NCI-H1092 (cell line): ENCODE measurements at places on chromosomes 6 and 20.
A peak's percentile ranks its signal among the peaks of the same experiment; 100 is the strongest.

DNA sequence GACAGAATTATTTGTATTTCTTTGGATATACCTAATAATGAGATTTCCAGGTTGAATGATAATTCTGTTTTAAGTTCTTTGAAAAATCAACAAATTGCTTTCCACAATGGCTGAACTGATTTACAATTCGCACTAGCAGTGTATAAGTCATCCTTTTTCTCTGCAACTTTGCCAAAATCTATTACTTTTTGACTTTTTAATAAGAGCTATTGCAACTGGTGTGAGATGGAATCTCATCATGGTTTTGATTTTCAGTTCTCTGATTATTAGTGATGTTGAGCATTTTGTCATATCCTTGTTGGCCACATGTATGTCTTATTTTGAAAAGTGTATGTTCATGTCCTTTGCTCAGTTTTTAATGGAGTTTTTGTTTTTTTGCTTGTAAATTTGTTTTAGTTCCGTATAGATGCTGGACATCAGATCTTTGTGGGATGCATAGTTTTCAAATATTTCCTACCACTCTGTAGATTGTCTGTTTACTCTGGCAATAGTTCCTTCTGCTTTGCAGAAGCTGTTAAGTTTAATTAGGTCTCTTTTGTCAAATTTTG lies 409.8 kb upstream of the CITED2 start:
- DNase-seq, result no peak

GRCh38 chr20:50009521-50010454 lies 27.0 kb downstream of the SNAI1 start:
- DNase-seq, result no peak

- DNase-seq, result no peak
These were observed 207.9 kb downstream of the FUT9 start for GRCh38 chr6:96223695-96224094.

DNA sequence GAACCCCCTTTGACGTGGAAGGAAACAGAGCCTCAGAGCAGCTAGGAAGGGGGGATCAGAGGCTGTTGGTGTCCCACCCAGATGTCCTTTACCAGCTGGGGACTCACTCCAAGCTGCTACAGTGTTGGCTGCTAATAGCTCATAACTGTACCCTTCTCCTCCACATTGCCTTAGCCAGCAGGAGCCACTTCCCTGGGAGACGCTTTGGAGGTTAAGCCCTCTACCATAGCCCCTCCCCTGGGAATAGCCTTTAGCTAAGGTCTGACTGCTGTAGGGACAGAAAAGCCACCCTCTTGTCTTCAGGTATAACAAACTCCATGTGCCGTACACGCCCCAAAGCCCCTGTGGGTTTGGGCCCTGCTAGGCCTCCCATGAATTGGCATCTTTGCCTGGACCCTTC lies 238.6 kb downstream of the LRFN2 start:
- DNase-seq, result no peak

- DNase-seq, result no peak
These were observed 69.6 kb downstream of the PYGB start for GRCh38 chr20:25317351-25318075.

DNA sequence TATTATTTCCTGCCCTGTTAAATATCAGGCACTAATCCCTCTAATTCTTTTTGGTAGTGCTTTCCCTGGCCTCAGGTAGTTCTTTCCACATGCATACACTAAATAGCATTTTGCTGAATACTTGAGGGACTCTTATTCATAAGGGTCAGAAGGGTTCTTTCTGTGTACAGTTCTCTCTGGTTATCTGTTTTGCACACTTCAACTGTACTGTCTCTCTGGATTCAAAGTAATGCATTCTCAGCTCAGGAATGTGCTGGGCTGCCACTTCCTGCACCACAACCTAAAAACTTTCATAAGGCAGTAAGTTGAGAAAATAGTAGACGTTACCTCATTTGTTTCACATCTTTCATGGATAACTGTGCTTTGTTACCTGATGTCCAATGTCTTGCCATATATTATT lies 32.1 kb downstream of the C6orf141 start:
- DNase-seq, result no peak

GRCh38 chr20:35974256-35974655 lies 5.9 kb downstream of the CNBD2 start:
- no peak for DNase-seq

GRCh38 chr6:56840467-56841380 lies 114.2 kb upstream of the BEND6 start:
- DNase-seq, result no peak

GRCh38 chr20:15909995-15910394 lies 663.3 kb downstream of the KIF16B start:
- DNase-seq, result no peak

- DNase-seq, result no peak
These were observed 69.1 kb downstream of the FIG4 start for GRCh38 chr6:109760208-109760607.

DNA sequence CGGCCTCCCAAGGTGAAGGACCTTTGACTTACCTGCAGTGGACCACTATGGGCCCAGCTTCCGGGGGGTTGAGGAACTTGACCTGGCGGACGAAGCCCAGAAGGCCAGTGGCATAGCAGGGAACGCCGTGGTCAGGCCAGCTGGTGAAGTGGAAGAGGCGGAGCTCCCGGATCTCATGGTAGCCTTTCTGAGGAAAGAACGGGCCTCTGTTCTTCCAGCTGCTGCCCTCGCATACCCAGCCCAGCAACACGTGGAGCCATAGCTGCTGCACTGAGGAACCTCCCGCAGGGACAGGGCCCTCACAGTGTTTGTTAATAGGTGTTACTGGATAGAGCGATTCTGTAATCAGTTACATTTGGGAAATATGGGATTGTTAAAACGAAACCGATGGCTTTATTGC lies 492.1 kb upstream of the CHD6 start:
- no peak for DNase-seq

- DNase-seq, result no peak
These were observed 76.2 kb downstream of the ISM1 start for GRCh38 chr20:13297147-13297899.

DNA sequence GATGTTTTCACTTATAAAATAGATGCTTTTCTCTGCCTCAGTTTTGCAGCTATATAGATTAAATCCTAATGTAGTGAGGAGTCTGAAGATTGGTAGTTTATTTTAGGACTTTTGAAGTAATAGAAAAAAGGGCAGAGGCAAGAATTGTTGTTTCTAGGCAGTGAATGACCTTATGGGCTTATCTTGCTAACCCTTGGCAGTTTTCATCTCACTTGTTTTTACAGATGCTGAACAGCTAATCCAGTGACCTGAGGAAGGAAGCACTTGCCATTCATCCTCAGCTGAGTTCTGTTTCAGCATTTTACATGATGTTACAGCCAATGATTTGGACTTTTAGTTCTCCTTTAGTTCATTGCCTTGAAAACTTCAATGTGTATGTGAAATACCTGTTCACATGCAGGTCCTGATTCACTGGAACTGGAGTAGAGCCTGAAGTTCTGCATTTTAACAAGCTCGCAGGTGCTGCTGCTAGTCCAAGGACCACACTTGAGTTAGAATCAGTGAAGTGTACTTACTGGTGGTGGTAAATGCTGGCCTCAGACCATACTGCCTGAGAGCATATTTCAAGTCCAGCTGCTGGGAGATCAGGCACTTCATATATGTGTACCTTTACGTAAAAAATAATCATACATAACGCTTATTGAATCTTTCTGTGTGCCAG lies 86.9 kb downstream of the TULP4 start:
- DNase-seq, result no peak

DNA sequence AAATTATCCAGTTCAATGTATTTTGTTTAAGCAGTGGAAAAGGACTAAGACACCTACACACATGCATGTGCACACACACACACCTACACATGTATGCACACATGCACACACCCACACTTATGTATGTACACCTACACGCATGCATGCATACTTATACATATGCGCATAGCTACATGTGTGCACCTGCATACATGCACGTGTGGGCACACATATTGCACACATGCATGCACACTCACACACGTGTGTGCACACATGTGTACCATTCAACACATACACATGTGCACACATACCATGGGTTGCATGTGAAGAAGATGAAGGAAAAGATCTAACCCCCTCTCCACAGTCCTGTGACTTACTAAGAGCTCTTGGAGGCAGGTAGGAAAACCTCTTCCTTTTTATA lies 122.0 kb upstream of the MAFB start:
- no peak for DNase-seq

DNA sequence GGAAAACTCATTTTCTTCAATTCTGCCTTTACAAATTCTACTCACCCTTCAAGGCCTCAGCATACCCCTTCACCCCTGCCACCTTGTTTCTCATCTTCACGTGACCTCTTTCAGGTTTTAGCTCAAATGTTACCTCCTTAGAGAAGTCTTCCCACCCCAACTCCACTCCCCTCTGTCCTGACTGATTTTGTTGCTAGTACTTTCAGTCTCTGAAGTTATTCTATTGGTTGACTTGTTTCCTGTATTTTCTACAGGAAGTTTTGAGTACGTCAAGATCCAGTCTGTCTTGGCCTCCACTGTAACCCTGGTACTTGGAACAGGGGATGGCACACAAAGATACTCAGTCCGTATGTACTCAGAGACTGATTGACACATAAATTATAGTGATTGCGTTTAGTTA lies 296.1 kb downstream of the DHX35 start:
- DNase-seq, result no peak

DNA sequence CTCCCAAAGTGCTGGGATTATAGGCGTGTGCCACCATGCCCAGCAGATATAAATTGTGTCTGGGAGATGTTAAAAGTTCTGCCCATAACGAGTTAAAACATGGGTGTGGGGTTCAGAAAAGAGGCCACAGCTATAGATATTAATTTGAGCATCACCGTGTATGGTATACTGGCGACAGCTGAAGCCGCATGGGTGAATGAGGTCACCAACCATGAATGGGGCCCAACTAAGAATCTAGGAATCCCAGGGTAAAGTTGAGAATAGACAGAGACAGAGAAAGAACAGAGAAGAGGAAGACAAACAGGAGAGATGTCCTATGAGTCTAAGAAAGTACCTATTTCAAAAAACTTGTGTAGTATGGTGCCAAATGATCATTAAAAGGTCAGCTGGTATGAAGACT lies 50.9 kb downstream of the ILRUN start:
- DNase-seq, result no peak

- no peak for DNase-seq
These were observed 281.4 kb upstream of the SOX4 start for GRCh38 chr6:21312118-21312517.

DNA sequence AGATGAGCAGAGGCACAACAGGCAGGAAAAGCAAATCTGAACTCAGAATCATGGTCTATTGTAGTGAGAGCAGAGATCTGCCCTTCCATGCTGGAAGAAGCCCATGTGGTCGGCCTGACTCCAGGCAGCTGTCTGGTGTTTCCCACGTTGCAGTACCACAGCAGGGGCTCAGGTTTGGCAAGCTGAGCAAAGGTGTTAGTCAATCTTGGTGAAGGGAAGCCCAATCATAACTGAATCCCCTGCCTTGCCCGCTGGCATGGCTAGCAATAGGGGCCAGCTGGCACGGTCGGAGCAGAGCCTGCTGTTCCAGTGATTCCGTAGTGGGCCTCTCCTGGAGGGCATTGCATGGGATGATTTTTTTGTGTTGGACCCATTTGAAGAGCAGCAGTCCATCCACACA lies 17.8 kb upstream of the CCR6 start:
- no peak for DNase-seq

- DNase-seq, result no peak
These were observed 13.2 kb downstream of the PI16 start for GRCh38 chr6:36967757-36968156.

GRCh38 chr6:141443668-141444289 lies 688.9 kb upstream of the GJE1 start:
- no peak for DNase-seq

- no peak for DNase-seq
These were observed 43.6 kb downstream of the FGD2 start for GRCh38 chr6:37048851-37049757.

- DNase-seq, result no peak
These were observed 99.6 kb downstream of the PREX1 start for GRCh38 chr20:48728042-48728825.

DNA sequence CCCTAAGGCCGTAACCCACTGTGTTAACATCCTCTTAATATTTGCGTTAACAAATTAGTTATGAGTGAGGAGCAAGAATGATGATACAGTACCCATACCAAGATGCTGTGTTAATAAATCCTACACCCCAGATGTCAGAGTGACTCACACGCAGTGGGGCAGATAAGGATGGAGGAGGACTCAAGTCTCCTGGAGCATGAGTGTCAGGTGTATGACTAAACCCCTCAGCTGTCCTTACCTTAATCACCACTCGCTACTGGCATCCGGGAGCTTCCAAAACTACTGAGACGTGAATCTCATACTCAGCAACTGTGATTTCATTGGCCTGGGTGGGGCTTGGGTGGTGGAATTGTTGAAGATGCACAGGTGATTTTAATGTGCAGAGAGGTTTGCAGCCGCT lies 131.3 kb upstream of the MTHFD1L start:
- no peak for DNase-seq

- no peak for DNase-seq
These were observed 45.5 kb downstream of the IRF4 start for GRCh38 chr6:437037-437392.

DNA sequence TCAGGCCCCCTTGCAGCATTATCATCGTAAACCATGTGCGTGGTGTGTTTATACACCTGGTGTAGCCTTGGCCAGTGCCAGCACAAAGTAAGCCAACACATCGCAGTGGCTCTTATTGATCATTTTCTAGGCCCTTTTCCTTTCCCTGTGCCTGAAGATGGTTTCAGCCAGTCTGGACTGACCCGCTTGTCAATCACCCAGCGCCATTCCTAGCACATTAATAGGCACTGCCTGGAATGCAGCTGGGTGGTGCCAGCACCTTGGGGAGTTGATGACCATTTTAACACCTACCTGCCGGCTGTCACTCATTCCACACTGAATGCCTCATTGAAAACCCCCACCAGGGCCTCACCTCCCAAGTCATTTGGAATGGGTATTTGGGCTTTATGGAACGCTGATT lies 4.9 kb upstream of the UQCC2 start:
- peak; percentile 81 for DNase-seq

- no peak for DNase-seq
These were observed 7.1 kb upstream of the GFRAL start for GRCh38 chr6:55319961-55320695.

GRCh38 chr20:44414808-44415207 lies 59.3 kb downstream of the HNF4A start:
- no peak for DNase-seq

GRCh38 chr6:53199156-53199555 lies 50.5 kb upstream of the GCM1 start:
- DNase-seq, result no peak

DNA sequence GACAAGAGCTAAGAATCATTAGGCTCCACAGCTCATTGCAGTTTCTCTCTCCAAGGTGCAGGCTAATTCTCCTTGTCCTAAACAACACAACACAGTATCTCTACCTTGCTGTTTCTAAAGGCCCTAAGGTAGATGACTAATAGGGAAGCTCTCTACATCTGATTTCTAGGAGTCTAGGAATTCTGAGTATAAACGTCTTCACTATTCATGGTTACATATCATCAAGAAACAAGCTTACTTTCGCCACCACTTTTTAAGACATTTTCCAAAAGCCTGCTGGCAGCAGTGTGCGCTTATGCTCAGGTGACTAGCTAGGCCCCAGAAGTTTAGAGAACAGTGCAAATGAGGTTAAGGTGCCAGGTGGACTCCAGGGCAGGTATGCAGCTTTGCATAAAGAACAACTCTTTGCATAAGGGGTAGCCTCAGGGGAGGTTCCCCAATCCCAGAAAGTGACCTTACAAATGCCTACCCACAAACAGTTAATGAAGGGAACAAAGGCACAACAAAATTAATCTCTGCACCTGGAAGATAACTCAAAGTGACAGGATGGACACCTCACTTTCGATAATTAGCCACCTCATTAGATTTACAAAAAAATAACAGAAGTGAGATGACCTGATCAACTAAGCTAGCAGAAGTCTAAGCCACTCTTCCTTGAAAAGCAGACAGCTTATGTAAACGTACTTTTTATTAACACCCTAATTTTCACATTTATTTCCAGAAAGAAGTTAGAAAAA lies 20.1 kb downstream of the B4GALT5 start:
- DNase-seq, result no peak
